Spinal cord (tissue), 10 donors: ENCODE measurements at places on chromosomes 3 and 15. TPM values are rescaled to one million over a fixed set of nuclear protein-coding genes. Genes with fewer than 3 reads are reported as not detected.

- DNase-seq, result no peak
Observed at GRCh38 chr3:72482589-72483321, 365.5 kb downstream of the SHQ1 start.

GRCh38 chr3:69009559-69010410, 3.7 kb downstream of the EOGT start:
- DNase-seq, result no peak

DNA sequence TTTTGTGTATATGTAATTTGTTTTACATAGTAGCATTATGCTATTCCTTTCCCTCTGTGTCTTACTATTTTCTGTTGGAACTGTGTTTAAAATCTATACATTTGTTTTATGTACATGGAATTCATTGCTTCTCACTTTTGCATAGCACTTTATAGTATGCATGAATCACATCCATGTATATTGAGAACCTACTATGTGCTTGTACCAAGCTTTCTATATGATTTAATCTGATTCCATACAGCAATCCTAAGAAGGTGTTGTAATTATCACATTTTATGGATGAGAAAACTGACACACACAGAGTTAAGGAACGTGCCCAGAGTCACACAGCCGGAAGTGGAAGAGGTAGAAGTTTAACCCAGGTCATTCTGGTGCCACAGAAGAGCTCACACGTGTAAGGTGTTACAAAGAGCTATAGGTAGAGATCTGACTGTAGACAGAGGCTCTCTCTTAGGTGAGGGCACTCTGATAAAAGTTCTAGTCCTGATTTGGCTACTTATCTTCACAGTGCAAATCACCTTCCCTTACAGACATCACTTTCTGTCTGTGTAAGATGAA, 3.5 kb upstream of the SMAD3 start:
- DNase-seq, result no peak

DNA sequence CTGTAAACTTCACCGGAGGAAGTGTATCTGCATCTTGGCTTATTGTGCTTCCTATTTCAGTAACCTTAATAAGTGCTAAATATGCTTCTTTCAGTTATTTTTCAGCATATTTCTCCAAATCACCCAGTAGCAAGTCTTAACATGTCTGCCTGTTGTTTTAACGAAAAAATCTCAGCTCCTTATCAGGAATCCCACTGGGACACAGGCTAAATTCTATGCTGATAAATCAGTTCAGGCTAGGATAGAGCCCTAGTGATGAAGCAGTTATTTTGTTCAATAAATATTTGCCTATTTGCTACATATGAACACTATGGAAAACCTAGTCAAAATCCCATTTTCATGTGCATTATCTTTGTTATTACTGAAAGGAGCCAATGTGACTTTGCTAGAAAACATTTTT, 8.2 kb upstream of the MITF start:
- DNase-seq, result no peak

Gene ERICH6
- total RNA-seq, result 0.40 TPM

DNA sequence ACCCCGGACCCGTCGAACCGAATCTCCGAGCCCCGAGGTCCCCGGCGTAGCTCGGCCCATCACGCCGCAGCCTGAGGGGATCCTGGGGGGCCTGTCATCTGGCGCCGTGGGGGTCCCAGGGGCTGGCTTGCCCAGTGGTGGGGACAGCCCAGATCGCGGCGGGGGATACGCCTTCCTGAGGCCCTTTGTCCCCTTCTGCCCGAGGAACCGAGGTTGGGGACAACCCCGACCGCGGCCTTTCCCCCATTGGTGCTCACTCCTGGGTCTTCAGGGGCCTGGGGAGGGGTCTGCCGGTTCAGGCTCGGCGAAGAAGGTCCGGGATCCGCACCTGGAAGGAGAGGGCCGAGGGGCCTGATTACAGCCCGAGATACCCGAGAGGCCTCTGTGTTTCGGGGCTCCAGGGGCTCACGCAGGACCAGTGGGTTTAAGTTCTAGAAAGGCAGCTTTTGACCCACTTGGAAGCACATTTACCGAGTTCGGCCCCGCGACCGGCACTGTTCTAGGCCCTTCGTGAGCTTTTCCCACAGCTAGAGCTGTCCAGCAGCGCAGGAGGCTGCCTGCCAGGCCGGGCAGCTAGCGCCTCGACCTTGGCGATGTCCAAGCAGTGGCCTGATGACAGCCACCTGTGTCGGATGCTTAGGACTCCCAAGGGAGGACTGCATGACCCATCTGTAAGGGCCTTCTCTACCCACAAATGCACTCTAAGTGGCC, 504 bp downstream of the ABHD2 start:
- DNase-seq, result no peak

Gene DNAJA4
- total RNA-seq, result 62.1 TPM

DNA sequence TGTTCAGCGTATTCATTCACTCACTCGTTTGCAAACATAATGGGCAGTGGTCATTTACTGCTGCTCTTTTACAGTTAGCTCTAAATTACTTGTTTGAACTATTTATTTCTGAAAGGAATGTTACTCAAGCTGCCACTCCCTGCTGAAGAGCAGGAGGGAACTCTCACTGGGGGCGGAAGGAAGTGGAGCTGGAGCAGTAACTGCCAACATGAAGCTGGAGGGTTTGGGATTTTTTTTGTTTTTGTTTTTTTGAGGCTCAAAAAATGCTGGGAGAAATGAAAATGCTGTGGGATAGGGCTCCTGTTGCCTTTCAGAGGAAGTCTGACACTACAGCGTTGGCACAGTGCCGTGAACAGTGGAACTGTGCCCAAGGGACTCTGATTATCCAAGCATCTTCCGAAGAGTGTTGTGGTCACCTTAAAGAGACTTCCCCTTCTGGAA, 44.1 kb downstream of the SENP2 start:
- DNase-seq, result peak; percentile 6

Gene SEMA5B
- 20.9 TPM for total RNA-seq

DNA sequence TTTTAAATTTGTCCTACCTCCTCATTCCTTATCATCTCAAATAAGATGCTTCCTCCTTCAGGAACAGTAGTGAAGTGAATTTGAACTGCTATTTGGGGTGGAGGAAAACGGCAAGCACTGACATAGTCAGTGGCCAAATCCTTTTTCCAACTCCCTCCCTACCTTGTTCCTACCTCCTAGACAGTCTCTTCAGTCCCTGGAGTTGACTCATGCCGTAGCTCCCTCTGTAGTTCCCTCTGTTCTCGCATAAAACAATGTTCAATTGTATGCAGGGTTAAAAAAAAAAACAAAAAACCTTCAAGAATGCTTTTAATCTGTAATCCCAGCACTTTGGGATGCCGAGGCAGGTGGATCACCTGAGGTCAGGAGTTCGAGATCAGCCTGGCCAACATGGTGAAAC, 1.4 kb downstream of the UBR1 start:
- no peak for DNase-seq

DNA sequence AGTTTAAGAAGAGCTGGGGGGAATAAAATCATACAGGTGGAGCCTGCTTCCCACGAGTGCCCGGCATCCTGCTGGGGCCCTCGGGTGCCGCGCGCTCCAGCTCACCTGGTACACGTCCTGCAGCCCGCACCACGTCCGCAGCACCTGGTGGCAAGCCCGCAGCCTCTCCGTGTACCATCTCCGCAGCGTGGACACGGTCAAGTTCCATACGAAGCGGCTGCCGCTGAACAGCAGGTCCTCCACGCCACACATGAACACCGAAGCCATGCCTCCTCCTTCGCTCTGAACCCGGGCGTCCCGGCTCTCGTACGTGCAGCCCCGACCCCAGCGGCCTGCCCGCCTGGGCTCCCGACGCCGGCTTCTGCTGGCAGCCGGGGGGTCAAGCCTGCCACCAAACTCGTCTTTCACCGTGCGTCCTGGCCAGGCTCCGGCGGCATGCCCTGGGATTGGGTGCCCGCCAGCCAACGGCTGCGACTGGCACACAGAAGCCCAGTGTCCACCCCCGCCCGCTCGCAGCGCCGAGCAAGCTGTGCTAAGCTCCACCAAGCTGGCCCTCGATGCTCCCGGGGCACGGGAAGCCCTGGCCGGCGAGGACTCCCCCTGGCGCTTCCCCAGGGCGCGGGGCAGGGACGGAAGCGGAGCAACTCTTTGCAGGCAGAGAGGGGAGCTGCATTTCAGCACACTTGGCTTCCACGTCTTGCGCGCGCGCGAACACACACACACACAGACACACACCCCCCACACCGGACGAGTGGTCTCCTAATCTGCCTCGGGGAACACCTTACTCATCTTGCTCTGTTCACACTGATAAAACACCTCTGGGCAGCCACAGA, at the start of gene FRMD4B:
TSS of gene FRMD4B (minus strand) at position 366 of the 833 bp plus-strand sequence. CDS start at position 267, 99 bp downstream.
- peak; percentile 56 for DNase-seq

DNA sequence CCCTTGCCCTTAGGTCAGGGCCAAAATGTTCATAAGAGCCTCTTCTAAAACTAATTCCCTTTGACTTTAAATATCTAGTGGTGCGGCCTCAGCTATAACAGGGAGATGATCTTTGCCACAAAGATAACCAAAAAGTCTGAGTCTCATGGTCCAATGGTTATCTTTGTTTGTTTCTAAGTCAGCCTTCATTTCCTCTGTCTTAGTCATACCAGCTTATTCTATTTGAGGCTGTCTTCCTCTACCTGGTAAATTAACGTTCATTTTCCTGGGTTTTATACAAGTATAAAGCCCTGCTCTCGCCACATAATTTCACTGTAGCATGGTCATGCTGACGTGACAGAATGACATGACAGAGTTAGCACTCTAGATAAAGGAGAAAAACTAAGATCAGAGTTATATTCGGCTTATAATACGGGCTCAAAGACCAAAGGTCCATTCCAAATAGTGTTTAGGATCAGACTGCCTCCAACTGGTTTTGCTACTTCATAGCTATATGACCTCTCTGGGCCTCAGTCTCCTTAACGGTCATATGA, 18.4 kb downstream of the ZNF860 start:
- no peak for DNase-seq

GRCh38 chr3:122355612-122356011, 27.4 kb downstream of the MIX23 start:
- no peak for DNase-seq

DNA sequence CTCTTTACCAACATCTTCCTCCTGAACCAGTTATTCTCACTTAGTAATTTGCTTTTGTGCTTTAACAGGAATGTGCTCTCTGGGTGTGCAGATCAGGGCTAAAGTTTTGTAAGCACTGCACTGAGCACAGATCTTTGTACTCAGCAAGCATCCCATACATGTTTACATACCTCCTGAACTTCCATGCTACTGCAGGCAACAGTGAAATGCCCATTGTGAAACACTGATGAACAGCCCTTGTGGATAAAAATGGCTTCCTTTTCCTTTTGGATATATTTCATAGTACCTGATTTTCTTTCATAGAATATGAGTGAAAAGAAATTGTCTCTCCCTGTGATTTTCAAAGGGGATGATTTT, 855.9 kb downstream of the MCTP2 start:
- no peak for DNase-seq

Gene CHRD
- 11.4 TPM for total RNA-seq

Gene LRRIQ4
- 0.28 TPM for total RNA-seq

DNA sequence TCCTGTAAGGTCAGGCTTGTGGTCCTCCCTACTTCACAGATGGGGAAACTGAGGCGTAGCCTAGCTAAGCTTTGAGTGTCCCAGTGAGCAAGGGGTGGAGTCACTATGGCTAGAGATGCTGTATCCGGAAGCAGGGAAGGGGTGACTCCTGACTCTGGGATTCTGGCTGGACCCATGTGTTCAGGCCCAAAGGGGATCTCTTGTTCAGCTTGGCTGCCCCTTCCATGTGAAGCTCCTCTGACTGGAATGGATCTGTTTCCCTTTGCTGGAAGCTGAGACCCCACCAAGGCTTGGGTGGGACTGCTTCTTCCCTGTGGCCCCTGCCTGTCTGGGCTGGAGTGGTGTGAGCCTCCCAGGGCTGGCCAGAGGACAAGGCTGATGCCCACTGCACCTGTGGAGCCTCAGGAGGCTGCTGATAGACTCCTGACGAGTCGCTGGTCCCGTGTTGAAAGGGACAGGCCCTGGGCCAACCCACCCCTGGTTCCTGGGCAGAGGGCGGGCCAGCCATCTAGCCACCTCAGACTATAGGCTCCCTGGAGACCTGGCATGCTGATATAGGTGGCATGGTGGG, 1.0 kb downstream of the MAPKAPK3 start:
- no peak for DNase-seq

Gene ALDH1A2
- 78.6 TPM for total RNA-seq

DNA sequence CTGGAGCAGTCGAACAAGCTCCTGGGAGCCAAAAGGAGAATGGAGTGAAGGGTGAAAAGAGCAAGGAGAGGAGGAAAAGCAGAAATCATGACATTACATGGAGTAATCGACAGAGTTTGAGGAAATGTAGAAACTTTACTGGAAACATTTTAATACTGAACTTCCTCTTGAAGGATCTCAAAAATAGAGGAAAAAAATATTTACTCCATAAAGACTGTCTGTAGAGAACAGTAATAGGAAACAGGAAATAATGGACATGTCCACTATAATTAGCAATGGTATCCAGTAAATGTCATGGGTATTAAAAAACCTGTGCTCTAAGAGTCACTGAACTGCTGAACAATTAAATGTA, 53.0 kb downstream of the TBC1D2B start:
- no peak for DNase-seq

DNA sequence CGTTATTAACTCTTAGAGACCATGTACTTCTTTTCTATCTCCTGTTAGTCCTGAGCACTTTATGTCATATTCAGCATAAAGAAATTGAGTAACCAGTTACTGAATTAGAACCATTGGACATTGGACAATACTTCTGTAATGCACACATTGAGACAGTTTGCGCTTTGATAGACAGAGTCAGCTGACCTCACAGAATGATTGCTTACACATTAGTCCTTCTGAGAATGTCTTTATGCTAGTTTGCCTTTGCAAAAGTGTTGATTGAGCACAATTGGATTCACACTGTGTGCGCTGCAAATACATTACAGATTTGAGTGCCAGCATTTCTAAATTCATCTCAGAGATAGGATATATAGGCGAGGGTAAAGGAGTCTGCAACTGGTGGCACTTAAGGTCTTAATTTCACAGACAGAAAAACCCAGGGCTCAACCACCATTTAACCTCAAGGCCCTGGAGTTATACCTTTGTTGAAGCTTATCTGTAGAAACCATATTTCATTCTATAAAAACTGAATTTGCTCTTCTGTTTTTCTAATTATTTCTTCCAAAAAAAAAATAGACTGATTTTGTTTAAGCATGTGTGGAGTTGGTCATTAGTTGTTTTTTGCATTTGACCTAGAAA, 3.8 kb downstream of the SERPINI1 start:
- no peak for DNase-seq

Gene GOLGA8K
- total RNA-seq, result 1.9 TPM

GRCh38 chr3:59514865-59515482, 465.1 kb upstream of the CFAP20DC start:
- no peak for DNase-seq

DNA sequence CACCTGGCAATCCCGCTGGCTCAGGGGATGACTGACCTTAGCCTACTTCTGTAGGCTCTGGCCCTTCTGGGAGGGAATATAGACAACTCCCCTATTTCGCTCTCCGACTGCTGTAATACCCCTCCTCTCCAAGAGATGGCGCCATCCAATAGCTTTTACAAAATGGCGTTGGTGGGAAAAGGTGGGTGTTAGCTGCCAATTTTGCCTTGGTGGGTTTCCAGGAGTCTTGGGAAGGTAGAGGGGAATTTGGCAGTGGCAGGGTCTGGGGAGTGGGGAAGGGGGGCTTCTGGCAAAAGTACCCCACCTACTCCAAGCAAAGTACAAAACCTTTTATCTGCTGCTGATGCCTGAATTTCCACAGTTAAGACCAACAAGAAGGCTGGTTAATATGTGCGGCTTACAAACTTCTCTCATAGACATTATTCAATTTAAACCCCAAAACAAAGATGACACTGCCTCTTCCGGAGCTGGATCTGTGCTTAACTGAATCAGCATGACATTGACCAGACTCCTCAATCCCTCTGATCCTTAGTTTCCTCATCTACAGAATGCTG, 62.1 kb downstream of the RASGRF1 start:
- DNase-seq, result no peak

- DNase-seq, result no peak
Observed at GRCh38 chr15:90161950-90162361, 39.2 kb upstream of the SEMA4B start.

Gene IGSF10
- 9.7 TPM for total RNA-seq
